GOT3 (cell line): ENCODE measurements at places on chromosomes 4 and X.

GRCh38 chr4:126678618-126679017, 954.1 kb upstream of the INTU start:
- DNase-seq, result no peak

DNA sequence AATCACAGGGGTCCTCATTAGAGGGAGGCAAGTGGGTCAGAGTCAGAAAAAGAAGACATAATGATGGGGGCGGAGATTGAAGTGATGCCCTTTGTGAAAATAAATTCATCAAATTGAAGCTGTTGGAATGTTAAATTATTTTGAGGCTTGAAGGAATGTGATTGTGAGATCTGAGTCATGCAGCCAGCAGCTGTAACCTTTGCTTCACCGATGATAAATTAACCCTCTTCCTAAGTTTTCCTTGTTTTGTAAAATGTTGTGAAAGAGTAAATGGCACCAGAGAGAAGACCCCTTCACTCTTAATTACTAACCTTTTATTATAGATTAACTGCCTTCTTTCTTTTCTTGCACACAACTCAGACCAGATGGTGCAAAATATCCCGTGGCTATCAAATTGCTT, 47.7 kb upstream of the FAM9A start:
- DNase-seq, result no peak

- DNase-seq, result no peak
Measured at GRCh38 chr4:85725721-85726170, 250.8 kb downstream of the ARHGAP24 start.

DNA sequence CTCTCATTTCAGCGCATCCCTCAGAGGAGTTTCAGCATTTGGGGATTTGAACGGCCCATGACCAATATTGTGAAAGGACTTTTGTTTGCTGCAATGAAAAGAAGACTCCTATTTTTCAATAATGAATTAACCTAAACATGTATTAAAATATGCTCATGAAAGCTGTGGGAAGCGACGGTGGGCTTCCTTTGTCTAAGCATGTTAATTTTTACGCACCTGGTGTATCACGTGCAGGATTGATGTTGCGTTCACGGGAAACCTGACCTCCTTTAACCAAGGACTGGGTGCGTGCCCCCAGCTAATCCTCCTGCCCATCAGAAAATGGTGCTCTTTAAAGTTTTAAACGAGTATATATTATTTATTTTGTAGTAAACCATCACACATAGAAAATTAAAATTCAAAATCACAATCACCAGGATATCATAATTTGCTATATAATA, 590 bp upstream of the CCDC110 start:
- DNase-seq, result no peak

GRCh38 chr4:3446631-3447320, 5.0 kb downstream of the HGFAC start:
- no peak for DNase-seq

DNA sequence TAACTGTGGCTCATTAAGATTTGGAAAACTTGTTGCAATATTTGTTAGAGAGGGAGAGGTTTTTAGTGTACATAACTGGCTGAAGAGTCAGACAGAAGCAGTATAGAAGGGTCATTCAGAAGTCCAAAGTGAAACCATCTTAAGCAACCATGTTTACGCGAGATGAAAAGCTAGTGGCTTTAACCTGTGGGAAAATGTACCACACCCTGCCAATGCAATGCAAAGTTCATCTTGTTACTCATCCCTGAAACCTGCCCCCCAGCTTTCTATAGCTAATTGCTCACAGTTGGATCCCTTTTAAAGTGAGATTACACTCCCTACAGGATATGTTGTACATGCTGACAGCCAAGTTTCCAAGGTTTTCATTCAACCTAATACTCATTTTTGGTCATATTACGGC, 96.7 kb upstream of the RAPGEF2 start:
- DNase-seq, result no peak

GRCh38 chr4:36283912-36284465, 2.6 kb downstream of the DTHD1 start:
- no peak for DNase-seq

- no peak for DNase-seq
Measured at GRCh38 chr4:53484911-53485657, 106.2 kb downstream of the LNX1 start.

DNA sequence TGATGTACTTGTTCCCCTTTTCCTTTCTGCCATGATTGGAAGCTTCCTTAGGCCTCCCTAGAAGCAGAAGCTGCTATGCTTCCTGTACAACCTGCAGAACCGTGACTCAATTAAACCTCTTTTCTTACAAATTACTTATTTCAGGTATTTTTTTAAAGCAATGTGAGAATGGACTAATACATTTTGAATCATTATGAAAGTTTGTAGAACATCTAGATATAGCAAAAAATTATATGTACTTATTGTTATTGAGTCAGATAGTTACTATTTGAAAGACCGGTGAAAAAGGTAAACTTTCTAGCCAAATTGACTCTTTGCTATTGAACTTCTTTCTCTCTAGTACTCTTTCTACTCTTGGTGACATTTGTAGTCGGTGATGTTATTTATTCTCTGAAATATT, 777.3 kb upstream of the GALNTL6 start:
- no peak for DNase-seq

- DNase-seq, result no peak
Measured at GRCh38 chr4:52249581-52249980, 198.5 kb downstream of the SPATA18 start.

DNA sequence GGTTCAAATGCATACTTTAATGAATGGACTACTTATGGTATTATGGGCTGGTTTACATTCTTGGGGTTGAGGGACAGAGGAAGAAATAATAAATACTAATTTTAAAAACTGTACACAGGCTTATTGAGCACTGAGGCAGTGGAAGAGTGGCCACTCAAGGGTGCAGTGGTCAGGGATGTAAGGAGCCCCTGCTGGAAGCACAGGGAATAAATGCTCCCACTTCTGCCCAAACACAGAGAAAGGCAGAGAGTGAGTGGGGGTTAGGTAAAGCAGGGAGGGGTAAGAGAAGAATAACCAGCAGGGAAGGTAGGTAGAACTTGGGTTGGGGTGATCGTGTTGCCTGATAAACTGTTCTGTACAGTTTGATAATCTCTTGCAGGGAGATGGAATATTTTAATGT, 60.0 kb downstream of the GAB1 start:
- DNase-seq, result no peak

DNA sequence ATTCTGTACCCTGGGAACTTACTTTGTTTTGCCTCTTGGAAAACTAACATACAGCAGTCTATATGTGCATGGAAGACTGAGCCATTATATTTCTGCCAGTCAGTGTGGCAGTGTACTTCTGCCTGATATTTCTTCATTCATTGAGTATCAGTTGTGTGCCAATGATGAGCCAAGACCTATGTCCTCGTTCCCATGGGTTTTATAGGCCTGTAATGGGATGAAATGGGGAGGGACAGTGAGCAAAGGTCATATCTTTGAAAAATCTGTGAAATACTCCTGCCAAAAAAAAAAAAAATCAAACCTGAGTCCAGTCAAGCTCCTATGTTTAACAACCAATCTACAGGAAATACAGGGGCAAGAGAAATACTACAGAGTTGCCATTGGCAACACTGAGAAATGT, 9.1 kb downstream of the NSD2 start:
- DNase-seq, result no peak

- no peak for DNase-seq
Measured at GRCh38 chr4:112916868-112917267, 132.6 kb upstream of the ANK2 start.

DNA sequence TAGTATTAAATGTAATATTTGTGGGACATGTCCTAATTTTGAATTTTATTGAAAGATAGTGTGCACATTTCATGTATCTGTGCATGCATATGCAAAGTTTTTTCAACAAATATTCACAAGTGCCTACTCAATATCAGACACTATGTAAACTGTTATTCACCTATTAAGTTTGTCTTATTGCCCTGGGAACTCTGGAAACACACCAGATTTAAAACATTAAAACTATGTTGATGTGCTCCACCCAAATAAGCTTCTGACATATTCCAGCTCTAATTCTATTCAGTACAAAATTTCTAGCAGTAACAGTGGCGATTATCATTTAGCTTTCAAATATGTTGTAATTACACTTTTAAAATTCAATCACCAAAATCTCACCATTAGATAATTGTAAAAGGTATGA, 183.1 kb upstream of the TTC29 start:
- no peak for DNase-seq

DNA sequence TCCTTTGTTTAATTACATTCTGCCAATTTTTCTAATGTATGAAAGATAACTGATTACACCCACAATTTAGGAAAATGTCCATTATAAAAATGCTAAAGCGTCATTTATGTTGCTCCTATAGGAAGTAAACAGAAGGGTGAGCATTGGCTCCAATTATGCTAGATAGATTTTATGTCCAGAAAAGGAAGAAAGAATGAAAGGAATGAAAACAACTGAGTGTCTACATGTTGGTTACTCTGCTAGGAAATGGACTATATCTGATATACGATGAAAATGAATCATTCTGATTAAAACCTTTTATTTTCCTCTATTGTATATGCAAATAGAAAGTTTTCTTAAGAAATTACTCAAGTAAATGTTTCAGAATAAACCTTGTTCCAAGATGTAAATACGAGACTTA, 1.6 kb downstream of the ENAM start:
- DNase-seq, result no peak

- no peak for DNase-seq
Measured at GRCh38 chr4:119113033-119113655, 22.5 kb upstream of the MYOZ2 start.
